Amygdala (tissue), 56 donors: ENCODE measurements at places on chromosomes 16 and 17.

DNA sequence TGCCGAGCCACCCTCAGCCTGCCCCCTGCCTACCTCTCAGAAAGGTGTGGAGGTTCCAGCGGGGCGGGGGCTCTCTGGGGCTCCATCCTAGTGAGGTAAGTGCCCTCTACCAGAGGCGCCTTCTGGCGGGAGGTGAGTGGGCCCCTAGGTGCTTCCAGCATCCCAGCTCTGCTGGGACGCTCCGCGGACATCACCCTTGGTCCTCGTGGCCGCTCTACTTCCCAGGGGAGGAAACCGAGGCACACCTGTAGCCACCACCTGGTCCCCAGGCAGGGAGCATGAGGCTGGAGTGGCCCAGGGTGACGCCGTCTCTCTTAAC, 1.4 kb downstream of the MCRIP2 start:
- no peak for DNase-seq

DNA sequence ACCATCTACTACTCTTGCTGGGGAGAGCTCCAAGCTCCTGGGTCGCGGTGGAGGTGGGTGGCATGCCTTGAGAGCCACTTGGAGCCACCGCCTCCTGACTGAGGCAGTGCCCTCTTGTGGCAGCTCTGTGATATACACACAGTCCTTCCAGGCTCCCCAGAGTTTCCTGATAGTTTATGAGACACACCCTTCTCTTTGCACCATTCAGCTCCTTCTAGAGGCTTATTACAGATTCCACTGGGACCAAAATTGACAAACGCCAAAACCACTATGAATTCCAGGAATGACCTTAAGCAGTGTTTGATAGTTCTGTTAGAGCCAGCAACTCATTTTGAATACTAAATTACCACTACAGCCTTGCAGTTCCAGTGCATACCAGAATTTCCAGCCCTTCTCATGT, 170.1 kb upstream of the CDH13 start:
- DNase-seq = peak; percentile 19

- DNase-seq = no peak
Measured at GRCh38 chr16:9955677-9956076, 226.6 kb downstream of the GRIN2A start.

DNA sequence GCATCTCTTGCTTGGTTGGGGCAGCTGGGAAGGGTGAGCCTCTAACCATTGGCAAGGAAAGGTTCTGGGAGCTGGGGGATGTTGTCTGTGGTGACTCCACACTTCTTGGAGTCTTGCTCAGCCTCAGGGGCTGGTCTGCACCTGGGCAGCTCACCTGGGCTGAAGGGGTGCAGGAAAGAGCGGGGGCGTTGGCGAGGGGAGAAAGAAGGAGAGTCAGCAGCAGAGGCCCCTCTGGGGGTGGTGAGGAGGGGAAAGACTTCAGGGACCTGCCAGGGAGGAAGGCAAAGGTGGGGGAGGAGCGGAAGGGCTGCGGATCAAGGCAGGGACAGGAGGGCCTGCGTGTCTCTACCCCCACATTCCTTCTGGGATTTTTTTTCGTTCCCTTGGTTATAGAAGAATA, 47.7 kb downstream of the CCDC42 start:
- no peak for DNase-seq

DNA sequence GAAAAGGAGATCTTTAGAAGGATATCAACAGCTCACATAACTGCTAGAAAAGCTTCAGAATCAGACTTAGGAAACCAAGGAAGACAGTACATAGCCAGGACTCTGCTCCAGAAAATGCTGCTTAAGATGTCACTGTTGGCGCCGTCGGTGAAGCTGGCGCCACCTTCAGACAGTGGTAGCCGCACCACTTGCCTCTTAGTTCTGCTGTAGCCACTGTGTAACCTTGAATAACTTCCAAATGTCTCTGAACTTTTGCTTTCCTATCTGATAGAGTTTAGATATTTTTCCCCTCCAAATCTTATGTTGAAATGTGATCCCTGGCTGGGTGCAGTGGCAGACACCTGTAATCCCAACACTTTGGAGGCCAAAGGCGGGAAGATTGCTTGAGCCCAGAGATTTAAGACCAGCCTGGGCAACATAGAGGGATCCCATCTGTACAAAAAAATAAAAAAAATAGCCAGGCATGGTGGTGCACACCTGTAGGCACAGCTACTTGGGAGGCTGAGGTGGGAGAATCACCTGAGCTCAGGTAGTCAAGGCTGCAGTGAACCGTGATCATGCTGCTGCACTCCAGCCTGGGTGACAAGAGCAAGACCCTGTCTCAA, 6.3 kb upstream of the USP31 start:
- no peak for DNase-seq

- DNase-seq = no peak
Measured at GRCh38 chr16:46830417-46830901, 521 bp downstream of the C16orf87 start.

GRCh38 chr17:63290351-63290750, 155.8 kb downstream of the CYB561 start:
- no peak for DNase-seq

DNA sequence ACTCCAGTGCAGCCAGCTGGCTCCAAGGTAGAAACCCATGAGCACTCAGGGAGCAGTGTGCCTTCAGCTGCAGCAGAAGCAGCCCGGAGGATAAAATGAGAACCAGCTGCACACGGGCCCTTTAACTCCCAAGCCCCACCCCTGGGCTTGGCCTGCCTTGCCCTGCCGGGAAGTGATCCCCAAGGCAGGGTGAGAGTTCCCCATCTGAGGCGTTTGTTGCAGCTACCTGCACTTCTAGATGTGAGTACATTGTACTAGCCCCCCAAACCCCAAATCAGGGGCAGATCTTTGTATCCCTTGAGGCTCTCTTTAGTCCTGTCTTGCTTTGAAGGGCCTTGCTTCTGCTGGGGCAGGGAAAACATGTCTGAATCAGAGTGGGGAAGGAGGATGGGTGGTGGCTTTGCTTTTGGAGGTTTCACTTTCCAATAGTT, at the start of gene MVP:
TSS of gene MVP (plus strand) at position 192 of the 431 bp plus-strand sequence. CDS start 10,088 bp downstream, outside the sequence.
- DNase-seq = peak; percentile 46

DNA sequence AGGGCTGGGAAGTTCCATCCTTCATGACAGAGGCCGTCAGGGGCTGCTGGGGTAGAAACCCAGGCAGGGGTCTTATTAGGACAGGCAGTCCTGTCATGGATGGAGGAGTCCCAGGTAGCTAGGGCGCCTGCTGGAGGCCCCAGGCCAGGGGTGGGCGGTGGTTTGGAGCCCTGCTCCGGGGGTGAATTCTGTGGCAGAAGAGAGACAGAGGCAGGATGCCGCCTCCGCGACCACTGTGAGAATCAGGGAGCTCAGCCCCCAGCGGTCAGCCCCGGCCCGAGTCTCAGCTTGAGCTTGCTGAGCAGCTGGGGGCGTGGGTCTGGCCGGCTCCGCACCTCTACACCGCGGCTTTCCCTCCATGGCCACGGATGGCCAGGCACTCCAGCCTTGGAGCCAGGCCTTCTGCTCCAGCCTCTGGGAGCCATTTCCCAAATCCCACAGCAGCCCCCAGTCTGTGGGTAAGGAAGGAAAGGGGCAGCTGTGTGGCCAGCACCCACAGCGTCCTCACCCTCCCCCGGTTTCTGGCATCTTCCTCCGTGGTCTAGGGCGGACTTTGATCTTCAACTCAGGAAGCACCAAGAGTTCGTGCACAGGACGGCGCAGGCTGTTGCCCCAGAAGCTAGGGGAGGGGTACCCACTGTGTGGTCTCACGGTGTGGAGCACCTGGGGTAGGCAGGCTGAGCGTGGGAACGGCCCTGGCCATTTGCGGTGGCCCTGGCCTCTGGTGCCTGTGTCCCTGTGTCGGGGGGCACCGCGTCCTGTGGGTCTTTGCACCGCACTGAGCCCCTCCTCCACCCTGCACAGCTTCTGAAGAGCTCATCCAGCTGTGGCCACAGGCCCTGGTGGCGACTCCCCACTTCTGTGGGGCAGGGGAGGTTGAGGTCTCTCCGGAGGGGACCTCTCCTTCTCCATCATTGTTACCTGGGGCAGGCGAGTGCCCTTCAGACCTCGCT, 14.1 kb downstream of the CD7 start:
- no peak for DNase-seq

DNA sequence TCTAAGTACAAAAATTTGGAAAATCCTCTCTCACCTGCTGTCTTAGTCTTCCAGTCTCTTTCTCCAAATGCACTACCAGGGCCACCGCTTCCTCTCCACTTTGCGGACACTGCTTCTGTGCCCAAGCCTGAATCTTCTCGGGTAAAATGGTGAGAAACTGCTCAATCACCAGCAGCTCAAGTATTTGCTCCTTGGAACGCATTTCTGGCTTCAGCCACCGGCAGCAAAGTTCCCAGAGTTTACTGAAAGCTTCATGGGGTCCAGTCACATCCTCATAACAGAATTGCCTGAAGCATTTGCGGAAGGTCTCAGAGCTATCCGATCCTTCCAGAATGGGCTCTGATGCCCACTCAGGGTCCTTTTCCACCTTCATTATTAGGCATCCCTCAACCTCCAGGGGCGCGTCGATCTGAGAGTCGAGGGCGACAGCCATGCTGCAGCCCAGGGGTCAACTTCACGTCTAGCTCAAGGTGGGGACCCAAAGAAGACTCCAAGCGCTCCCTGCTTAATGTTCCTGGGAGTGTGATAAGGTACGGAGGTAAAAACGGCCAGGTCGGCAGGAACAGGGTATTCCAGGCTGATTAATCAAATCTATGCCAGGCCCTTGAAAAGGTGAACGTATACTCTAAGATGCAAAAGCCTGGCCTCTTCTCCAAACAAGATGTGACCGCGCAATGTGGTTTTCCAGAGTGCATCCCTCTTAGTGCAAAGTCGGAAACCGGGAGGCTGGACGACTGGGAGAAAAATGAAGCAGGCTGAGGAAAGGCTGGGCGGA, 763 bp downstream of the ZKSCAN2 start:
- no peak for DNase-seq

GRCh38 chr17:56592487-56593085, 913 bp upstream of the NOG start:
- DNase-seq = peak; percentile 22

DNA sequence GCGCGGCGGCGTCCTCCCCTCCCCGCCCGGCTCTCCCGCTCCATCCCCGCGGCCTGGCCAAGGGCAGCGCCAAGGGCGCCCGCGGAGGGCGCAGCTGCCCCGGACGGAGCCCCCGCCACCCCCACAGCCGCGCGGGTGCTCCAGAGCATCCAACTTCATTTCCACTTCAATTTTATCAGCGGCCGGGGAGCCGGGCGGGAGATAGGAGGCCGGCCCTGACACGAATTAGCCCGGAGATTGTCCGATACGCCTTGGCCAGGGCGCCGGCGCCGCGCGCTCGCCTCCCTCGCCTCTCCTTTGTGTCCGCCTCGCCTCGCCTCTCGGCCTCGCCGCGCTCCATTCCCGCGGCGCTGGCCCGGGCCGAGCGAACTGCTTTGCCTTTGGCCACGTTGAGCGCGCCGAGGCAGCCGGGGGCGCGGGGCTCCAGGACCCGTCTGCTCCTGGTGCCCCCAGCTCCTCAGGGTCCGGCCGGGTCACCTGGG, 129.1 kb upstream of the LHX1 start:
- DNase-seq = no peak

DNA sequence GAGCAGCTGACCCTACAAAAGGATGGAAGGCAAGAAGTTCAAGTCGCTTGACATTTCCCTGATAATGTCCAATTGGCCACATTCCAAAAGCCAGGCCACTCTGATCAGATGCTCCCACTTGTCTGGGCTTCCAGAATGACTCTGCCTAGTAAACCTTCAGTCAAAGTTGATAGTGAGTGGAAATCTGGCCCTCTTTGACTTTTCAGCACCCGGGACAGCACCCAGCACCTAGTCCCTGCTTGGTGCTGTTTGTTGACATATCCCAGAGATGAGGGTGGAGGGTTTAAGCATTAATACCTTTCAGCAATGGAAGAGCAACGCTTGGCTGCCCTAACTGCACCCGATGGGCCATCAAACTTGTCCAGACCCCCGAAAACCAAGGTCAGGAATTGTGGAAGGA, 131.3 kb downstream of the AIPL1 start:
- DNase-seq = no peak

GRCh38 chr17:82713071-82713723, 3.3 kb upstream of the FN3KRP start:
- no peak for DNase-seq

DNA sequence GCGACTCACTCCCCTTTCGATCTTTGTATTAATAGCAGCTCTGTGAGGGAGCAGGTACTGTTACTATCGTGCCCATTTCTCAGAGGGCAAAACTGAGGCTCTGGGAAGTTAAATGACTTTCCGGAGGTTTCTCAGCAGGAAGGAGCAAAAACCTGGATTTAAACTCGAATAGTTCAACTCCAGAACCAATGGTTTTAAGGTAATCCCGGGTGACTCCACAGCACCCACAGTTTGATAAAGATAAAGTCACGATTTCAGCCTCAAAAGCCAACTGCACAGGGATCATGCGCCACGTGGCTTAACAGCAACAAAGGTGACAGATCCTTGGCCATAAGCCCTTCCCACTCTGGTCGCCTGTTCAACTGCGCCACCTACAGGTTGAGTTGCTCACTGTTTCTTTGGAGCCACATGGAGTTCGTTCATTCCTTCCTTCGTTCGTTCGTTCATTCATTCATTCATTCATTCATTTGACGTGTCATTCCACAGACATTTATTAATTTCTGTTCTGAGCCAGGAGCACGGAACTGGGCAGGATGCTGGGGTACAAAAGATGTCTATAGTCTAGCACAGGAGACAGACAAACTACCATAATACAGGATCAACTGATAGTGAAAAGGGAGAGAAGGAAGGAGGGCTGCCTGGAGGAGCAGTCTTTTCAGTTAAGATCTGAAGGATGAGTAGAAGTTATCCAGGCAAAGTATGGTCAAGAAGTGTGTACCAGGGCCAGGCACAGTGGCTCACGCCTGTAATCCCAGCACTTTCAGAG, 134.8 kb downstream of the HS3ST2 start:
- DNase-seq = no peak

- DNase-seq = no peak
Measured at GRCh38 chr17:40415390-40415789, 2.3 kb downstream of the TOP2A start.

DNA sequence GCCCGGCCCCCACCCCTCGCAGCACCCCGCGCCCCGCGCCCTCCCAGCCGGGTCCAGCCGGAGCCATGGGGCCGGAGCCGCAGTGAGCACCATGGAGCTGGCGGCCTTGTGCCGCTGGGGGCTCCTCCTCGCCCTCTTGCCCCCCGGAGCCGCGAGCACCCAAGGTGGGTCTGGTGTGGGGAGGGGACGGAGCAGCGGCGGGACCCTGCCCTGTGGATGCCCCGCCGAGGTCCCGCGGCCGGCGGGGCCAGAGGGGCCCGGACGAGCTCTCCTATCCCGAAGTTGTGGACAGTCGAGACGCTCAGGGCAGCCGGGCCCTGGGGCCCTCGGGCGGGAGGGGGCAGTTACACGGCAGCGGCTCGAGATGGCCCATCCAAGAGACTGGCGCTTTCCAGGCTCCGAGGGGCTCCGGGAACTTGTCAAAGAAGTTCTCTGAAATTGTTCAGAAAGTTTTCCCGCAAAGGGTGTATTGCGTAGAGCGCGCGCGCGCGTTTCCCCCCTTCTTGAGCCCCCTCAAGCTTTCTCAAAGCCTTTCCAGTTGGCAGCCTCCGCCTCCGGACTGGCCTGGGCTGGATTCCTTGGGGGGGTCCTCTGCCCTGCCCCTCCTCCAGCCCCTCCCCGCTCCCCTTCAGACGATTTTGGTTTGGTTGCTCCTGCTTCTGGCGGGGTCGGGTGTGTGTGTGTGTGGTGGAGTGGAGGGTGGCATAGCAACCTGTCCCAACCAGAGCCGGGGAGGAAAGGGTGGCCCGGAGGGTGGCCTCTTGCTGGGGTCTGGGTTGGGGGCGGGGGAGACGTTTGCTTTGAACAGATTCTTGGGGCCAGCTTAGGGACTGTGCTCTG, 504 bp downstream of the ERBB2 start:
- no peak for DNase-seq
